ENCODE measurements at places on chromosomes 11 and 22.

- DNase-seq: no peak
Measured at GRCh38 chr11:70501051-70501901, 102.9 kb downstream of the CTTN start.

GRCh38 chr22:47203554-47203991 lies 441.1 kb downstream of the TBC1D22A start:
- no peak for DNase-seq

GRCh38 chr22:20249797-20250354 lies 18.2 kb downstream of the RTN4R start:
- DNase-seq: no peak

- no peak for DNase-seq
Measured at GRCh38 chr11:17901481-17901880, 111.4 kb downstream of the SERGEF start.

DNA sequence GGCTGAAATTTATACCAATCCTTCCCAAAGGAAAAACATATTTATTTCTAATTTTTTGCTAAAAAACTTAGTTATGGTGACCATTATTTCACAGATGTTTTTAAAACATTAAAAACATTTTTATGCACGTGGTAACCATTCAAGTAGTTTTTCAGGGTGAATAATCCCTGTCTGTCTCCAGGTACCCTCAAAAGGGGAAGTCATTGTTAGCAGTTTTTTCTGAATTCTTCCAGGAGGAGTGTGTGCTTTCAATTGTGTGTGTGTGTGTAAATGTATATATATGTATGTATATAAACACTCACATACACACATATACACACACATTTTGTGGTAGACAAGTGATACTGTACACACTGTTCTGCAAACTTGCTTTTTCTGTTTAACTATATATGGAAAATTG lies 43.9 kb downstream of the MIAT start:
- DNase-seq: no peak

DNA sequence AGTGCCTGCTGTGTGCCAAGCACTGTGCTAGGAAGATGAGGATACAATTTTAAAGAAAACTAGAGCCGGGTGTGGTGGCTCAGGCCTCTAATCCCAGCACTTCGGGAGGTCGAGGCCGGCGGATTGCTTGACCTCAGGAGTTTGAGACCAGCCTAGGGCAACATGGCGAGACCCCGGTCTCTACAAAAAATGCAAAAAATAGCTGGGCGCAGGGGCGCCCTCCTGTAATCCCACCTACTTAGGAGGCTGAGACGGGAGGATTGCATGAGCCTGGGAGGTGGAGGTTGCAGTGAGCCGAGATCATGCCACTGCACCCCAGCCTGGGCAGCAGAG lies 8.3 kb downstream of the TPBGL start:
- no peak for DNase-seq

- DNase-seq: no peak
Measured at GRCh38 chr11:131232261-131232660, 138.2 kb upstream of the NTM start.

DNA sequence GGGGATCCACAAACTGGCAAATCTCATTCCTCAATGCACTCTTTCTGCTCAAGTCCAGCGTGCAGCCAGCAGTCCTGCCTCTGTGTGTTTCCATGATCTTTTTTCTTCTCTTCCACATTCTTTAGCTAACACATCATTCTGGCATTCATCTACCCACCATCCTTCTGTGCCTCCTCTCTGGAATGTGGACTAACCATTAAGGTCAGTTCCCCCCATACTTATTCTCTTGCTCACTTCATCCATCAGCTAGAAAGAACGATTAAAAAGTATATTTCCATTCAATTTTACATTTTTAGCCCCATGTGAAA lies 7.8 kb downstream of the KIRREL3 start:
- no peak for DNase-seq

Measured in CD4-positive, alpha-beta T cell treated with Interleukin-12 subunit alpha and Interleukin-12 subunit beta, for 1 hour (primary cell).